ENCODE measurements at places on chromosomes 13 and 19. TPM values are rescaled to one million over a fixed set of nuclear protein-coding genes. Genes with fewer than 3 reads are reported as not detected.

PSG1 gene
- under 0.01 TPM for total RNA-seq

ZNF471 gene
- total RNA-seq = 4.9 TPM

COX6B1 gene
- total RNA-seq = 566 TPM

LHB gene
- not detected for total RNA-seq

CEACAM4 gene
- total RNA-seq = not detected

KLK2 gene
- total RNA-seq = not detected

KLK11 gene
- 0.17 TPM for total RNA-seq

NCR1 gene
- not detected for total RNA-seq

S1PR4 gene
- total RNA-seq = not detected

ZNF284 gene
- total RNA-seq = 3.3 TPM

VWA8 gene
- 19.5 TPM for total RNA-seq

PALM3 gene
- 0.17 TPM for total RNA-seq

CDX2 gene
- total RNA-seq = not detected

CYP2S1 gene
- 3.3 TPM for total RNA-seq

ZNF578 gene
- total RNA-seq = 5.2 TPM

ZNF132 gene
- total RNA-seq = 10.4 TPM

C1QTNF9B gene
- total RNA-seq = 0.95 TPM

C13orf42 gene
- not detected for total RNA-seq

RFPL4AL1 gene
- total RNA-seq = not detected

ATF5 gene
- 11.7 TPM for total RNA-seq

ZNF681 gene
- 0.16 TPM for total RNA-seq

ZNF540 gene
- 1.0 TPM for total RNA-seq

ZNF441 gene
- total RNA-seq = 12.8 TPM

SHISA7 gene
- not detected for total RNA-seq

MYADM gene
- total RNA-seq = 3.3 TPM

FCGBP gene
- total RNA-seq = 1.1 TPM

LILRB3 gene
- not detected for total RNA-seq

NRTN gene
- under 0.01 TPM for total RNA-seq

APOC1 gene
- 0.69 TPM for total RNA-seq

HTR2A gene
- 0.17 TPM for total RNA-seq

GJA3 gene
- total RNA-seq = 21.3 TPM

PGLYRP2 gene
- total RNA-seq = not detected

MEIS3 gene
- 21.4 TPM for total RNA-seq

GPR18 gene
- not detected for total RNA-seq

FGF22 gene
- total RNA-seq = 0.16 TPM

IQCN gene
- 0.63 TPM for total RNA-seq

COG3 gene
- total RNA-seq = 28.2 TPM

RASIP1 gene
- 1.4 TPM for total RNA-seq

TMEM238 gene
- not detected for total RNA-seq

TEKTIP1 gene
- not detected for total RNA-seq

C19orf18 gene
- total RNA-seq = 0.26 TPM

ATP8A2 gene
- total RNA-seq = 0.09 TPM

SOX1 gene
- total RNA-seq = not detected

Measured in bronchial smooth muscle cell (primary cell).